NCI-H1436 (cell line): ENCODE measurements at places on chromosomes 2 and 18.
A peak's percentile ranks its signal among the peaks of the same experiment; 100 is the strongest.

GRCh38 chr2:59910166-59910565, 643.3 kb downstream of the BCL11A start:
- no peak for DNase-seq

DNA sequence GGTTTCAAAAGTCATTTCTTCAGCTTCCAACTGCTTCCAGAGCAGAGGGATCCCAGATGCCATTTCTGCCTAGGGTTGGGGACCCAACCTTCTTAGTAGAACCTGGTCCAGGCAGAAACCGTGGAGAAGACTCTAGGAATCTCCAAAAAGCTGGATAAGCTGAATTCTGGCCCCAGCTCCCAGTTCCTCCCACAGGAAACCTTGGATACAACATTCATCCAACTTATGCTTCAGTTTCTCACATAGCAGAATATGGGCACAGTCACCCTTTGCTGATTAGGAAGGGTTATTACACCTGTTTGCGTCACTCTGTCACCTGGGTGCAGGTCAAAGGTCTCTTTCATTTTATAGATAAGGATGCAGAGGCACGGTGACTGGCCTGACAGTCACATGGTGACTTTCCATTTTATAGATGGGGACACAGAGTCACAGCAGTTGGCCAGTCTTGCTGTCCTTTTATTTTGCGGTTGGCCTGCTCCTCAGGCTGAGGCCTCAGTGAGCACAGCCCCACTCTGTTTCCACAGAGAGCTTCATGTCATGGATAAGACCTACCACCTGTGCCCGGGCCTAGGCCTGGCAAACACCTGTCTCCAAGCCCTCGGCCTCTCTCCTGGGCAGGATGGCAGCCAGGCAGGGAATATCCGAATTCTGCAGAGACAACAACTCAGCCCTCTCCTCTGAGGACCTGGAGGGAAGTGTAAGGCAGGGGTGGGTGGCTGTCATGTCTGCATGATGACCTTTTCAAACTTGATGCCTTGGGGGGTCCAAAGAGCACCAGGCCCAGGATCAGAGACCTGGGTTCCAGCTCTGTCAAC, 148.8 kb downstream of the SMAD7 start:
- DNase-seq: no peak

DNA sequence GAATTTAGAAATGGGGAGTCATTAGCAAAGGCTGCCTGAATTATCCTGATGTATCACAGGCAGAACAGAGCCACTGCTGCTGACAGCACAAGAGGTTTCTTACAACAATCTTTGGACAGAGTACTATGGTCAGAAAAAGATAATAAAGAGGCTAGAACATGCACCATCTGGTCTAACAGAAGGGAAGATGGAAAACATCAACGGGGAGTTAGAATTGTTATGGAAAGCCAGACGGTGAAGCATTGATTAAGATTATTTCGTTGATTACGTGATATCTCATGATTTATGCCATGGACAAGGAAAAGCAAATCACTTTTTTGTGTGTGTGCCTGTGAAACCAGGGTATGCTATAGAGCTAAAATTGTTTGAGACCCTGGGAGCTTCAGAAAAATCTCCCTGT, 409.4 kb upstream of the ETAA1 start:
- no peak for DNase-seq

- no peak for DNase-seq
These were observed 24.8 kb downstream of the CCT7 start for GRCh38 chr2:73258913-73259215.

- no peak for DNase-seq
These were observed 1.5 kb upstream of the FLACC1 start for GRCh38 chr2:201358684-201359083.

- DNase-seq: peak; percentile 52
These were observed 88.4 kb upstream of the ARL5A start for GRCh38 chr2:151916632-151917031.

DNA sequence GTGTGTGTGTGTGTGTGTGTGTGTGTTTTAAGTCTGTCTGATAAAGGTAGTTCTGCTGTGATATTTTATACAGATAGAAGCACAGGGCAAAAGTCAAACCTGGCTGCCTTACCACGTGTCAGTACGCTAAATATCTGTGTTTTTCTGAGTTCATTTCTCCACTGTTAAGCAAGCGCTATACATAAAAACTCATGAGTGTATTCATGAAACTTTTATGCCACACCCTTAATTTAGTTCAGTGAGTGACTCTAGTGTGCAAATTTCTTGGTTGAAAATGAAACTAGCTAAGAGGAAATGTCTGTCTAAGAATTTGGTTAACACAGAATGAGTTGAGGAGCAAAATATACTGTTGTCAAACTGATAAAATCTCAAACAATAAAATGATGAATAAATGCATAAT, 11.2 kb downstream of the CASP10 start:
- no peak for DNase-seq

GRCh38 chr2:171522788-171523087, 464 bp downstream of the CYBRD1 start:
- no peak for DNase-seq

GRCh38 chr2:10080536-10081304, 509 bp upstream of the CYS1 start:
- DNase-seq: no peak

- no peak for DNase-seq
These were observed 11.3 kb downstream of the NCL start for GRCh38 chr2:231452799-231453508.

GRCh38 chr2:162974771-162975170, 136.2 kb upstream of the KCNH7 start:
- no peak for DNase-seq

- no peak for DNase-seq
These were observed 8.4 kb downstream of the L3MBTL4 start for GRCh38 chr18:6406075-6406909.

GRCh38 chr18:29594493-29594892, 1417.6 kb upstream of the CDH2 start:
- DNase-seq: no peak

GRCh38 chr2:174788291-174788929, 24.1 kb upstream of the CHRNA1 start:
- DNase-seq: no peak

DNA sequence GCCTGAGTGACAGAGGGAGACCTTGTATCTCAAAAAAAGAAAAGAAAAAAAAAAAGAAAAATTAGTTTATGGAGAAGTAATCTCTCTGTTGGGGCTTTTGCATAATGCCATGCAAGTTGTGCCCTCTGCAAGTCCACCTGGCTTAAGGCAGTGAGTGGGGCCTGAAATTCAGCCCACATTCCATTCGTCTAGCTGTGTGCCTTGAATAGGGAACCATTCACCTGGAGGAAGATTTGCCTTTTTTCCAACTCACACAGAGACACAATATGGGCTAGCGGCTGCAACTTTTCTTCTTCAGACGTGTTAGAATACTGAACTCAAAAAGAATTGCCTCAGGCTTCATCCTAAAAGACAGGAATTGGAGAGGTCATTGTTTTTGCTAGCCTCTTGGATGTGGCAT, 160.0 kb upstream of the STON1 start:
- DNase-seq: no peak

GRCh38 chr2:135825131-135825530, 11.9 kb downstream of the LCT start:
- DNase-seq: no peak

DNA sequence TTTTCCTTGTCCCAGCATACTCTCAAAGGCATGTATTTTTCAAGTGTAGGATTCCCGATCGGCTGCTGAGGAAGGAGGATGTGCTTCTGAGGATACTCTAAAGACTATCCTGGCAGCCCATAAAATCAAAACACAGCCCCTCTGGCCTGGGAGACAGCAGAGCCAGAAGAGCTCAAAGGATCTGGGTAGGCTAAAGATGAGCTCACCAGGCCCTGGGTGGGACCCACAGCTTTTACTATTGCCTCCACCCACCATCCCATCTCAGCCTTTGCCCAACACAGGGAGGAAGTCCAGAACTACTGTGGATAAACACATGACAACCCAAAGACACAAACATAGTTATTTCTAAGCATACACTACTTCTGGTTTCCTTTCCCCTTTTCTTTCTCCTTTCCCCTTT, 79.1 kb upstream of the ZFP36L2 start:
- DNase-seq: no peak

- DNase-seq: no peak
These were observed 21.7 kb downstream of the BIN1 start for GRCh38 chr2:127085317-127085681.

DNA sequence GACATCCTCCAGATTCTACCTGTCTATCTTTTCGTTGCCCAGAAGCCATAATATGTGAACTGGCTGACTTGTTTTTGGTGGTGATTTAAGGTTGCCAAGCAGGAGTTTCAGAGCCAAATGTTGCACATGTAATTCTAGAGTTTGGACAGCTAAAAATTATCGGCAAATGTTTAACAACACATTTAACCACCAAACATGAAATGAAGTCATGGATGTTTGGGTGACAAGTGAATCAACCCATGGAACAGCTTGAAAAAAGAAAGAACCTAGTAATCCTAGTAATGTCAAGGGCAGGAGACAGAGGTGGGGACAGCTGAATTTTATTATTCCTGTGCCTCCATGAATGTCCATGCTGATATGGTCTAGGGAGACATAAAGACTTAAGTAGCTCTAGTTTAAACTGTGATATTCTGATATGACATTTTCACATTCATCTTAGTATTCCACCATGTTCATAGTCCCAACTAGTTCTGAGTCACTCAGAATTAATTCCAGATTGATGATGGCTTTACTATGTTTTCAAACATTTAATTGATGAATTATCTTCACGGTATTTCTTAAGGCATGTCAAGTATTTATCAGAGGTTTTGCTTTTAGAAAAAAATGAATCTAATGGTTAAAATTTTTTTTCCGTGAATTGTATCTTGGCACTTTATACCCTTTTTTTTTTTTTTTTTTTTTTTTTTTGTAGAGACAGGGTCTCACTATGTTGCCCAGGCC, 101.7 kb downstream of the SOCS6 start:
- DNase-seq: no peak

DNA sequence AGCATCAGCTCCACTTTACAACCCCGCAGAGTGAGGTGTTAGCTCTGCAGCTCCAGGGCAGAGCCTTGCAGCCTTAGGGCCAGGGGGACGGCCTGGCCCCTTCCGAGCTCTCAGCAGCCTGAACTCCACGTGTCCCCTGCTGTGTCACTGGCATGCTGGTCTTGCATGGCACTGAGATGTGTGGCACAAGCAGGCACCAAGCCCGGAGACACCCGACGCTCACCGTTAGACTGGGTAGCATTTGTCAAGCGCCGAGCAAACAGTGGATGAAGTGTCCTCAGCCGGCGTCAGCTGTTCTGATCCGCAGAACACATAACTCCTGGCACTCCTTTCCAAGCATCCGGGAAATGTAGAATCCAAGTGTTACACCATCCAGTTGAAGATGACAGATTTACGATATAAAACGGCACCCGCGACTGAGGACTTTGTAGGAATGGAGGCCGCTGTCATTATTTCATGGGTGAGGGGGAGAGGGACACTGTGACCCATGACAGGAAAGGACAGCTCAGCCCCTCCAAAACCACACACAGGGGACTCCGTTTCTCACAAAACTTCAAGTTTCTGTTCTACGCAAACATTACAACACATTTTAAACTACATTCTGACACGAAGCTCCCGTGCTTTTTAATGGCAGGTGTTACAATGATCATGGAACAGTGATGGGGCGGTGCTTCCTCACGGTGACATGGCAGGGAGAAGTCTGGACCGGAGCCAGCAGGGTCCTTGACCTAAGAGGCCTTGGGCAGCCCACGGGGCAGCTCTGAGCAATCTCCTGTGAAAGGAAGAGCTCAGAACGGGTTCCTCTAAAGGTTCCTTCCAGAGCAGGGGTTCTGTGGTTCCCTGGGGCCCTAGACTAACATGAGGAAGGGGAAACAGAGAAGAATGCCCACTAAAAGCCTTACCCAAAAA, 89.4 kb downstream of the HDAC4 start:
- no peak for DNase-seq

DNA sequence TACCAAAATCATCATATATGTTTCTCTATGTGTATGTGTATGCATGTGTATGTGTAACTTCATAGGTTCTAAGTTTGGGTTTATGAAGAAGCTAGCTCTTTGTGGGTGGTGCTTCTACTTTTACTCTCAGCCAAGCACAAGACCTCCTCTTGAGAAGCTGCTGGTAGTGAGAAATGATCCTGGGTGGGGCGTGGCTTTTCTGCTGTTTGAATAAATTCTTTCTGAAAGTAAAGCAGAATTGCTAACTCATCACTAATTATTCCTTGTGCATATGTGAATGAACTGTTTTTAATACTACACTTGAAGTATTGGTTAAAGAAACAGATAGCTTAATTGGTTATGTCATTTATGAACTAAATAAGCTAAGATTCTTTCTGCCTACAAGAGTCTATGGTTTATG, 7.6 kb upstream of the GAREM1 start:
- no peak for DNase-seq

GRCh38 chr2:151777487-151777886, 43.2 kb upstream of the NEB start:
- no peak for DNase-seq

- DNase-seq: no peak
These were observed 198.3 kb downstream of the INO80D start for GRCh38 chr2:205887637-205888036.

GRCh38 chr2:215144106-215144875, 5.9 kb upstream of the ABCA12 start:
- DNase-seq: no peak

- DNase-seq: peak; percentile 18
These were observed 174.6 kb downstream of the NCK2 start for GRCh38 chr2:105919191-105919811.

GRCh38 chr18:54147439-54147838, 77.0 kb downstream of the MBD2 start:
- DNase-seq: no peak

- DNase-seq: no peak
These were observed 3.2 kb downstream of the MTHFD2 start for GRCh38 chr2:74201596-74201995.

DNA sequence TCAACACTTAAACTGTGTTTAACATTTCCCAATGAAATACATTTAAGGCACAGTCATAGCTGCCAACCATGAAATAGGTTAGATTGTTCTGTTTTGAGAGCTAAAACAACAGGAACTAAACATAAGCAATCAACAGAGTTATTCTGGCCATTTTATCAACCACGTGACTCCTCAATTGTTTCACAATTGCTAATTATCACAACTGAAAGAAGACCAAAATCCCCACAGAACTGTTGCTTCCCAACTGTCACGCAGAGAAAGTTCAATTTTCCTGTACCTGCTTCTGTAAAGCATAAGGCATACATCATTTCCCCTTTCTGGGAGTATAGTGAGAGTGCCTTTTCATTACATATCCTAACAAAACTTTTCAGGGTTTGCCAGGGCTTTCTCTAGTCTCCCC, 248.6 kb downstream of the EPHA4 start:
- DNase-seq: no peak

DNA sequence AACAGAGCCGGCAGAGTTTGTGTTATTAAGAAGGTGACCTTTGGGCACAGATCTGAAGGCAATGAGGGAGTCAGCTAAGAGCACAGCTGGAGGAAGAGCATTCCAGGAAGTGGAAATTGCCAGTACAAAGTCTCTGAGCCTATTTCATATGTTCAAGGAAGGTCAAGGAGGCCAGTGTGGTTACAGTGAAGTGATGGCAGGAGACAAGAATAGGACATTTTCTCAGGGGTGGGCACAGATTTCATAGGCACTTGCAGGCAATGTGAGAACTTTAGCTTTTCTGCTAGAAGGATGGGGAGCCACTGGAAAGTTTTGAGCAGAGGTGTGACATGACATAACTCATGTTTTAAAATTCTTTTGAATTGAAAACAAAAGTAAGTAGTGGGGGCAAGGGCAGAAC, 50.3 kb downstream of the ARHGAP25 start:
- no peak for DNase-seq
